ENCODE measurements at places on chromosomes 7 and 10.

DNA sequence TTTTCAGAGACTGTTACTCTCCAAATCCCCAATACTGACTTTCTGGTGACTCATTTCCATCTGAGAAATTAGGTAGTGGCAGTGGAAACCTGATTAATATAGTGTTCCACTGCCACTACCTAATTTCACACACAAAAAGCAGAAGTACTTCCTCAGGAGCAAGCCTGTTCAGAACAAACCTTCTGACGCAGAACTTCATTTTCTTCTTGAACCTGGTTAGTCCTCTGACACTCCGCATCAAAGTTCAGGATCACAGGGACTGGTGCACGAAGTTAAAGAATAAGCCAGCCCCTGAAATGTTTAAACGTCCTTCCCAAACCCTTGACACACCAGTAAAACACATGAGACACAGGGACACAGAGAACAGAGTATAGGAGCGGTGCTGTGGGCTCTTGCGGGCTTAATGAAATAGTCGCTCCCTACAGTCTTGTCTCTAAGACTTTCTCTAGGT, 4.4 kb downstream of the WDR91 start:
- DNase-seq, result no peak

DNA sequence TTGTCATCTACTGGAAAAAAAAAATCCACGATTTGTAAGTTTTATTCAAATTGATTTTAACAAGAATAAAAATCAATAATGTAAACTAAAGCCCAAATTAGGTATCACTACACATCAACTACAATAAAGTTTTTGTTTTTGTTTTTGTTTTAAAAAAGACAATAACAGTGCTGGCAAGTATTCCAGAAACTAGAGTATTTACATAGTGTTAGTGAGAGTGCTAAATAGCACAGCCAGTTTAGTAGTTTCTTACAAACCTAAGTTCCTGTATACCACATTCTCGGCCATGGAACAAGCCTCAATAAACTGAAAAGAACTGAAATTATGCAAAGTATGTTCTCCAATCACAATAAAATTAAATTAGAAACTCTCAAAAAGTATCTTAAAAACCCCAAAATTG, 8.1 kb downstream of the ARHGAP12 start:
- DNase-seq, result no peak

GRCh38 chr10:112883360-112884178, 66.5 kb upstream of the TCF7L2 start:
- no peak for DNase-seq

- no peak for DNase-seq
These were observed 319.4 kb downstream of the WDR37 start for GRCh38 chr10:1375346-1376170.

Measured in T-helper 2 cell (primary cell).